ENCODE measurements at places on chromosomes 4 and X.

- no peak for DNase-seq
Observed at GRCh38 chr4:101418466-101418865, 71.1 kb upstream of the PPP3CA start.

DNA sequence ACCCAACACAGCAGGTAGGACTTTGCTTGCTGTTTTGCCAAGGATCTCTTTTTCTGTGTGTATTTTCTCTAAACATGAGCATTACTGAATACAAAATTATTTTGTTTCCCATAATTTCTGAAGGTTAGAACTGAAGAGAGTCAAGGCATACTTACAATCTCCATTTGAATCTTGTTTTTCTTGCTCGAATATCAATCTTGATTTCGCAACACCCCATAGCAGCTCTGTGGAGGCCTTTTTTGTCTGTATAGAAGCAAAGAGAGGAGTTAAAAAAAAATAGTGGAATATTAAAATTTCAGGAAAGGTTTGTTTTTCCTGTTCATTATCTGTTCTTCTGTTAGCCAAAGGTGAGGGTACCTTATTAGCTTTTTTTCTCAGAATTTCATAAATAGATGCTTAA lies 92.9 kb downstream of the TNIP2 start:
- DNase-seq = no peak

- DNase-seq = no peak
Observed at GRCh38 chr4:76435528-76436319, 695 bp downstream of the SHROOM3 start.

DNA sequence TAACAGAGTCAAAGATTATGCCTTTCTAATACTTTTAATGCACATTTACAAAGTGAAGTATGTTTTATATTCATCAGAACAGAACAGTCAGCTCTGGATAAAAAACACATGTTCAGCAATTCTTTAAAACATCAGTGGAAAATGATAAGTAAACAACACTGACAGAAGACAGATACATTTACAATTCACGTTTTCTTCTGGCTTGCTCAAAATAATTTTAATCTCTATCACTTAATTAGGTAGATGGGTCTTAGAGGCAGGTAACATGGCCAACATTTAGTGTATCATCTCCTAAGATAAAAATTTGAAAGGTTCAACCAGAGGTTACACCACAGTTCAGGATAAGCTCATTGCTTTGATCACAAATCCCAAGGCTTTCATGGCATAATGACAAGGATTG lies 156.8 kb upstream of the MAB21L2 start:
- no peak for DNase-seq

DNA sequence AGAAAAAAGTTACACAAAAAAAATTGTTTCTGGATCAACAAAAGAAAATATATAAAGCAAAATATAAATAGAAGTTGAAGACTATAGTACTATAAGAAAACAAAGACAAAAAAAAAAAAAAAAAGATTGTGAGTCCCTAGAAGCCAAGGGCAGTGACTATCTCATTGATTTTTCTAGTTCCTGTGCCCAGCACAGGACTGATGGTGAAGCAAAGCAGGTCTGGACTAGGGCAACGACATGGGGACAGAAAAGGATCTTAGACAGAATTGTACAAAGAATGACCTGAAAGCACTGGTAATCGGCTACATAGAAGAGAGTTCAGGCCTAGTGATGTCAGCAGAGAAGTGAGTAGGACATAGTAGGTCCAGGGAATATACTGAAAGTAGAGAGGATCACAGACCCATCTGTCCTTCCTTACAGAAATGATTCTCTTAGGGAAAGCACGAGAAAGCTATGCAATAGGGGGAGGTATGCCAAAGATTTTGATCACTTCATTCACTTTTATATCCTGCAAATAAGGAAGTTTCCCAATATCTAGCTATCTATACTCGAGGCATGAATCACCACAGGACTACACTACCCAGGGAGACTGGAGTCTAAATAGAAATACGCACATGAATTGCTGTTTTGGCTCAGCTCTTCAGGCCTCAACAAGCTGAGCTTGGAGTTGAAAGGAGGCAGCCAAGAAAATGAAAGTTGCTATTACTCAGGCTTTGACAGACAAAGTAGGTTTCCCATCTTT lies 230.9 kb upstream of the GPC4 start:
- DNase-seq = no peak

- DNase-seq = no peak
Observed at GRCh38 chrX:100477958-100478357, 67.9 kb upstream of the PCDH19 start.

DNA sequence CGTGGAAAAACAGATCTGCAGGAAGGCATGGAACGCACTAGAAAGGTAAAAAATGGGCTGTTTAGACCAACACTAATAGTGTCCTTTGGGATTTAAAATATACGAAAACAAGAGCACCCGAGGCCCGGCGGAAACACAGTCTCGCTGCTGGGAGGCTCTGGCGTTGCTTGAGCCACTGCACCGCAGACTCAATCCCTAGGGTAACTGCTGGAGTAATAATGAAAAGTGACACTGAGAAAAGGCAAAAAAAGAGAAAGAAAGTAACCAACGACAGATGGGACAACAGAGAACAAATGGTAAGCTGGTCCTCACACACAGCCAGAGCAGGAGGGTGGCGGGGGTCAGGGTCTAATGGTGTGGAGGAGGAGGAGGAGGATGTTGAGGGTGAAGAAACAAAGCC lies 15.4 kb downstream of the IRAK1 start:
- no peak for DNase-seq

DNA sequence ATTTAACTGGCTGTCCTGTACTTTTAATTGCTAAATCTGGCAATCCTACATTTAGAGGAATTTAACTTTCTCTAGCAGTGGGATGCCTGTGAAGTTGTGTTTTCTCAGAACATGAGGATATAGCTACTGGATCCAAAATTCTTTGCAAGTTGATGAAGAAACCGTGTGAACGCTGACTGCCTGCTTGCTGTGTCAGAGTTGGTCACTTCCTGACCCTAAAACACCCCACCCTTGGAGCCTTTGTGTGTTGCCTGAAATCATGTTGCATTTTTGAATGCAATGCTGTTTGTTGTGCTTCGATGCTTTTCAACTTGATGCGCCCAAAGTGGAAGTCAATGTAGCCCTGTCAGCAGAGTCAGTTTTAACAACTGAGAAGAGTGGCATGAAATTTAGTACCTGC lies 211.2 kb downstream of the ANK2 start:
- DNase-seq = no peak

- DNase-seq = no peak
Observed at GRCh38 chr4:26806331-26806730, 54.3 kb upstream of the STIM2 start.

GRCh38 chrX:153778684-153779101 lies 2.1 kb upstream of the SRPK3 start:
- DNase-seq = no peak

GRCh38 chrX:47539860-47540259 lies 21.1 kb upstream of the ARAF start:
- no peak for DNase-seq

- DNase-seq = no peak
Observed at GRCh38 chr4:114386637-114387233, 211.9 kb upstream of the UGT8 start.

GRCh38 chrX:105876658-105877057 lies 54.3 kb downstream of the NRK start:
- DNase-seq = no peak

GRCh38 chr4:156970501-156971164 lies 966 bp downstream of the PDGFC start:
- no peak for DNase-seq

DNA sequence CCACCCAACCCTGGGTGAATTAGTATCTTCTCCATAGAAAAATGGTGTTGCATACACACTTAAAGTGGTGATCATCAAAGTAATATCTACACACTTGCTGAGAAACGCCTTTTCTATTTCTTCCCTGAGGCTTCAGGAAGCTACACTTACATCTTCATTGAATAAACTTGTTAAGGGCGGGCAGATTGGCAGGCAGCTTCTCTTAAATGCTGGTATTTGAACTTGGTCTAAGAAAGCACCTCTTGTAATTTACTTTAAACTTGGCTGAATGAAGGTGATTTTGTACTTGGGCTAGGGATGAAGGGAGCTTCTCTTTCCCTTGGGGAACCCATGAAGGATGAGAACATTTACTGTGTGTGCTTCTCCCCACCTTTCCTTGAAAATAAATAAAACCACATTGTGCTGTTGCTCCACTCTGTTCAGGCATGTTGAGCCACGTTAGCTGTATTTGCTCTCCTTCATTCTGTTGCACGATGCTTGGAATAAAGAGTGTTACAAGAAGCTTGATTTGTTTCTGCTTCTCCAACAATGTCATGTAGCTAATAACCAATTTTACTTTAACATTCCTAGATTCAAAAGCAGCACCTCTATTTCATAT lies 430.1 kb downstream of the ANKRD50 start:
- no peak for DNase-seq

- no peak for DNase-seq
Observed at GRCh38 chrX:22383988-22384387, 111.3 kb downstream of the CBLL2 start.

- DNase-seq = no peak
Observed at GRCh38 chrX:118392716-118393115, 46.8 kb downstream of the WDR44 start.

DNA sequence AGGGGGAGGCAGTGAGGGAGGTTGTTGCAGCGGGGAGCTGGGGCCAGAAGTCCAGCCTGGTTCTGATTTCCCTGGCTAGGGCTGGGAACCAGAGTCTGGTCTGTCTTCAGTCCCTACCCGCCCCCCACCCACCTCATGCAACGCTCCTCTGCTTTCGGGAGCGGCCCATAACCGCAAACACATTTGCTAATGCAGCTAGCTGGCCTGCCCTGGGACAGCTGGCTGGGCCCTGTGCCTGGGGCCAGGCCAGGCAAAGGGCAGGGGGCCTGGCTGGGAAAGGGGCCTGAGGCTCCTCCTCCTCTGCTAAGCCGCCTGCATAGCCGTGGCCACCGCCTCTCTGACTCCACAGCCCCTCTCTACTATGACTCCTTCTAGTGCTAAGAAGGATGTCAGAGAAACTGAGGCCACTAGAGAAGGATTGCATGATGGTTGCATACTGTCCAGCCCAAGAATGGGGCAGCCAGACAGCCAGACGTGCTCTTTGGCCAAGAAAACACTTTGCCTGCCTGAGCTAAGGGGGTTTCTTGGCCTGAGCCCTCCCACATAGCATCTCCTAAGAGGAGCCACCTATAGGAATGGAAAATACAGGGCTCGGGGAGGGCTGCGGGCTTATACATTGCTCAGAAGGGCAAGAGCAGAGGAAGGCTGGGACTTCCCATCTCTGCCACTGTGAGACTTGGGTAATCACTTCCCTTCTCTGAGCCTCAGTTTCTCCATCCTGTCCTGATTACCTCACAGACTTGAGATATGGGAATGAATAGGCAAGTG lies 76.9 kb downstream of the PJA1 start:
- DNase-seq = no peak

- peak; percentile 9 for DNase-seq
Observed at GRCh38 chrX:65451663-65452062, 82.9 kb downstream of the LAS1L start.

GRCh38 chr4:155921597-155921996 lies 18.1 kb downstream of the TDO2 start:
- no peak for DNase-seq

- DNase-seq = no peak
Observed at GRCh38 chr4:30832639-30833038, 112.5 kb downstream of the PCDH7 start.

DNA sequence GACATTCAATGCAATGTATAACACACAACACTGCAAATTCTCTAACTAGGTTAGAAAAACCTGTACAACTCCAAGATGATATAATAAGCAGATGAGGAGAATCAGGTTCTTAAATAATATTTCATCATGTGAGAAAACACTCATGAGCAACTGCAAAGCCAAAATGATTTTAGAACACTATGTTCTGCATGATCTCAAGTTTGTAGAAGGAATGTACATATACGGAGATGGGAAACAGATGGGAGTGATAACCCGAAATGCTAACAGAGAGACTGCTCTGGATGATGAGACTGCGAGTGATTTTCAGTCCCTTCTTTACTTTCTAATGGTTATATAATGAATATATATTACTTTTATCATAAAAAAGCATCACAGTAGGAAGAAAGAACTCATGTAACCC lies 80.9 kb downstream of the PCYT1B start:
- no peak for DNase-seq

DNA sequence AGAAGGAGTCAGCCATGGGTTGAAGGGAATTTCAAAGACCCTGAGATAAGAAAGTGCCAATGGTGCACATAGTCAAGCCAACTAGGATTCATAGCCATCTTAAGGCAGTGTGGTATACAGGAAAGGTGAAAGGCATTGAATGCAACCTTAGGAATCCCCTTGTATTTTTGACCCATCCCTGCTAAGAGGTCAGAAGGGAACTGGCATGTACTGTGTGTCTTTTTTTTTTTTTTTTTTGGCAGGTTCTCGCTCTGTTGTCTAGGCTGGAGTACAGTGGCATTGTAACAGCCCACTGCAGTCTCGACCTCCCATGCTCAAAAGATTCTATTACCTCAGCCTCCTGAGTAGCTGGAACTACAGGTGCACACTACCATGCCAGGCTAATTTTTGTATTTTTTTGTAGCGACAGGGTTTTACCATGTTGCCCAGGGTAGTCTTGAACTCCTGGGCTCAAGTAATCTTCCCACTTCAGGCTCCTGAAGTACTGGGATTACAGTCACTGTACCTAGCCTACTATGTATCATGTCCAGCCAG lies 40.8 kb downstream of the VSIG4 start:
- DNase-seq = no peak

- DNase-seq = no peak
Observed at GRCh38 chrX:43968359-43968781, 4.8 kb downstream of the NDP start.

DNA sequence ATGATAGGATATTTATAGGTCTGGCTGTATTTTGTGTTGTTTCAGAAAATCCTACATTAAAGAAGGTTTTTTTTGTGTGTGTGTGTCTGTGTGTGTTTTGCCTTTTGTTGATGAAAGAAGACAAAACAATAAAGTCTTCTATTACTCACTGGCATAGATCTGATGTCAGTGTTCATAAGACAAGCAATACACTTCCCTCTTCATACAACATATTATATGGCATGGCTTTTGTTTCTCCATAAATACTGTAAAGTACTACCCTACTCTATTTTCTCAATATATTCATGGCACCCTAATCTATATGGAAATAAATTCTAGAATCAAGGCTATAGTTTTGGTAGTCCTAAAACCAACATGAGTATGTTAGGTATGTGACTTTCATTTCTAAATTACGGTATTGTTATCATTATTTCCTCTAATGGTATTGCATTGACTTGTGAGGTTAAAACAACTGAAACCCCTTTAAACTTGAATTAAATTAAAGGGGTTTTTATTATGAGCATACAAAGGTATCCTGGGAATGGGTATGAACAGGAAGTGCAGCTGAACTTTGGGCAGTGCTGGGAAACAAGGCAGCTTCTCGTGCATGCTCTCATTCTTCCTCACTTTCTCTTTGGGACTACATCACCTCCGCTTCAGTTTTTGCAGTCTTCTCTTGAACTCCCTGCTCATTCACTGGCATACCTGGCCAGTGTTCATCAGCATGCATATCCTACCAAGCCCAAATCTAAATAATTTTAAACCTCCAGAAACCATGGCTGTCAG lies 70.5 kb upstream of the PRSS48 start:
- DNase-seq = no peak

GRCh38 chr4:135227842-135228241 lies 1026.3 kb upstream of the PABPC4L start:
- no peak for DNase-seq
